ENCODE measurements at places on chromosomes 1 and 21.

DNA sequence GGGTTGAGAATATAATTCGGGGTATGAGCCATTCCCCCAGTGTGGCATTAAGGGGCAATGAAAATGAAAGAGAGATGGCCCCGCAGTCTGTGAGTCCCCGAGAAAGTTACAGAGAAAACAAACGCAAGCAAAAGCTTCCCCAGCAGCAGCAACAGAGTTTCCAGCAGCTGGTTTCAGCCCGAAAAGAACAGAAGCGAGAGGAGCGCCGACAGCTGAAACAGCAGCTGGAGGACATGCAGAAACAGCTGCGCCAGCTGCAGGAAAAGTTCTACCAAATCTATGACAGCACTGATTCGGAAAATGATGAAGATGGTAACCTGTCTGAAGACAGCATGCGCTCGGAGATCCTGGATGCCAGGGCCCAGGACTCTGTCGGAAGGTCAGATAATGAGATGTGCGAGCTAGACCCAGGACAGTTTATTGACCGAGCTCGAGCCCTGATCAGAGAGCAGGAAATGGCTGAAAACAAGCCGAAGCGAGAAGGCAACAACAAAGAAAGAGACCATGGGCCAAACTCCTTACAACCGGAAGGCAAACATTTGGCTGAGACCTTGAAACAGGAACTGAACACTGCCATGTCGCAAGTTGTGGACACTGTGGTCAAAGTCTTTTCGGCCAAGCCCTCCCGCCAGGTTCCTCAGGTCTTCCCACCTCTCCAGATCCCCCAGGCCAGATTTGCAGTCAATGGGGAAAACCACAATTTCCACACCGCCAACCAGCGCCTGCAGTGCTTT is 9.4 kb downstream of the PROX1 start:
- no peaks in the 10 kb centered on the region for H3K36me3 ChIP-seq
- no peak overlapping the region for H3K27ac ChIP-seq
- H3K4me1 ChIP-seq, result no peaks in the 10 kb centered on the region
- no peak for DNase-seq

DNA sequence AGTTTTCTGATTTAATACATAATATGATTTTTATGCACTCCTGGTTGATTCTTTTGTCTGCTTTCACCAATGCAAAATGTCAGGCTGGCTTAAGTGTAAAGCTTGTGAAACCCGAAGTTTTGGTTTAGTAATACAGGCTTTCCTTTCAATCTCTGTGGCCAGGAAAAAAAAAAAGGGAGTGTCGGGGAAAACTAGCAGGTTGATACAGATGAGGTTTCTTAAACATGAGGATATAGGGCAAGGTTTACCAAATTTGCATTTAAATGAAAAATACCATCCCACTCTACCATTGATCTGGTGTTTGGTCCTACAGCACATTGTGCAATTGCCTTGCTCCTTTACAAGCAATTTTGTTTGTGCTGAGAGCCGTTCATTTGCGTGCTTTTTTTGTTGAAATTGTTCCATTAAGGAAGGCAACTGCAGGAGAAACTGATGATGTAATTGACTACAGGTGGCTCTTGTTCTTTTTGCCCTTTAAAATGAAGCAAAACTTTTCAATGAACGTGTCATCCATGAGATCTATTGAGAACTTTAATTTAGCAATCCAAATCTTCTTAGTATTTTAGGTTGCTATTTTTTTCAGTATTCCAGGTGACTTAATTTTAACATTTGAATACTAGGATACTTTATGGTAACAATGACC is 22.7 kb downstream of the CLIC6 start:
- H3K4me1 ChIP-seq, result no peaks in the 10 kb centered on the region
- no peaks in the 10 kb centered on the region for H3K27me3 ChIP-seq
- DNase-seq, result no peak
- no peak overlapping the region for H3K27ac ChIP-seq

- H3K27me3 ChIP-seq, result no peaks in the 10 kb centered on the region
- H3K4me3 ChIP-seq, result no peak overlapping the region
- H3K27ac ChIP-seq, result peak overlapping the region; percentile 56
- H3K36me3 ChIP-seq, result no peaks in the 10 kb centered on the region
- peaks cover 6% of the 10 kb centered on the region for H3K4me1 ChIP-seq
Observed at GRCh38 chr1:25110036-25110435, 122.3 kb downstream of the SYF2 start.

DNA sequence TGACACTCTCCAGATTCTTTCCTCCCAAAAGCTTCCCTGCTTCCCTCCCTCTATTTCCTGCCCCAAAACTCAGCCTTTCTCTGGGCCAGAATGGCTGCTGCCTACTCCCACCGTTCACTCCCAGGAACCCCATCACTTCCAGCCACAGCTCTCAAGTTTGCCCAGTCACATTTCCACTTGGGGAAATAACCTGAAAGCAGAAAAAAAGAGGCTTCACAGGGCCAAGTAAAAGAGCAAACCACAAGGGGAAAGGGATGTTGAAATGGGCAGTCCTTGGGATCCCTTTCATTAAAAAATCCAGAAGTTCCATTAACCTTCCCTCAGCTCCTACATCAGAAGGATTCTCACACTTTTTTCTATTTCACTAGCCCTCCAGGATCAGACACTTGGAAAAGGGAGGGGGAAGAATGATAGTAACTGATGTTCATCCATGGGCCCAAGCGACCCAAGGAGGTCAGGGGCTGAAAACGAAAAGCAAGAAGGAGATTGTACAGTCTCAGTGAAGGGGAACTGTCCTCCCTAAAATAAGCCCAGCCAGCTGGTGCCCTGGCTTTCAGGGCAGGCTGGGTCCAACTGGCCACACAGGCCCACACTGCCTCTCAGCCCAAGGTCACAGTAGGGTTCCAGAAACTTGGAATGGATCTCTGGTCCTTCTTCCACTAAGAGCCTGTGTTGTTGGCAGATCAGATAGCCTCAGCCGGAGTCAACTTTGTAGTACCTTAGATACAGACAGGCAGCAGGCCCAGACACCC is 49.7 kb downstream of the DMAP1 start:
- H3K27ac ChIP-seq, result no peak overlapping the region
- no peak for DNase-seq
- no peaks in the 10 kb centered on the region for H3K4me1 ChIP-seq
- H3K36me3 ChIP-seq, result peaks cover 5% of the 10 kb centered on the region
- H3K4me3 ChIP-seq, result no peak overlapping the region

GRCh38 chr1:200518524-200518923 is 102.0 kb downstream of the KIF14 start:
- DNase-seq, result no peak
- no peaks in the 10 kb centered on the region for H3K36me3 ChIP-seq
- no peak overlapping the region for H3K27ac ChIP-seq
- no peaks in the 10 kb centered on the region for H3K27me3 ChIP-seq
- no peak overlapping the region for H3K4me3 ChIP-seq
- H3K4me1 ChIP-seq, result no peaks in the 10 kb centered on the region

DNA sequence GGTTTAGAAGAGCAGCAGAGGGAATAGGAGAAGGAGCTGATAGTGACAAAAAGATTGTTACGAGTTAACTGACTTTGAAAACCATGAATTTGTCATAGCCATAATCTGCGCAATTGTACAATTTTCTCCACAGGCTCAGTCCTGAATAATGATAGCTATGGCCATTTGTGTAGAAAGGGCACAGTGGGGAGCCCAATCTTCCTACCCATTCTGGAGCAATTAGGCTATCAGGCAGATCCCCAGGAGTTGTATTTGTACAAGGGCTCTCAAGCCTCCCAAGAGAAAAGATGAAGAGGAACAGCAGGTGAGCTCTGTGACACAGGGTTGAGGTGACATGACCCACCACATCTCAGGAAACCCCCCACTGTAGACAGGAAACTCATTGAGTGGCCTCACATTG is 42.1 kb upstream of the SAMD13 start:
- no peaks in the 10 kb centered on the region for H3K4me1 ChIP-seq
- no peaks in the 10 kb centered on the region for H3K27me3 ChIP-seq
- H3K36me3 ChIP-seq, result no peaks in the 10 kb centered on the region
- no peak overlapping the region for H3K4me3 ChIP-seq

GRCh38 chr1:234065794-234066447 is 161.4 kb downstream of the SLC35F3 start:
- peak; percentile 40 for DNase-seq
- H3K4me3 ChIP-seq, result no peak overlapping the region
- H3K27ac ChIP-seq, result no peak overlapping the region
- H3K27me3 ChIP-seq, result no peaks in the 10 kb centered on the region
- H3K4me1 ChIP-seq, result no peaks in the 10 kb centered on the region
- no peaks in the 10 kb centered on the region for H3K36me3 ChIP-seq

DNA sequence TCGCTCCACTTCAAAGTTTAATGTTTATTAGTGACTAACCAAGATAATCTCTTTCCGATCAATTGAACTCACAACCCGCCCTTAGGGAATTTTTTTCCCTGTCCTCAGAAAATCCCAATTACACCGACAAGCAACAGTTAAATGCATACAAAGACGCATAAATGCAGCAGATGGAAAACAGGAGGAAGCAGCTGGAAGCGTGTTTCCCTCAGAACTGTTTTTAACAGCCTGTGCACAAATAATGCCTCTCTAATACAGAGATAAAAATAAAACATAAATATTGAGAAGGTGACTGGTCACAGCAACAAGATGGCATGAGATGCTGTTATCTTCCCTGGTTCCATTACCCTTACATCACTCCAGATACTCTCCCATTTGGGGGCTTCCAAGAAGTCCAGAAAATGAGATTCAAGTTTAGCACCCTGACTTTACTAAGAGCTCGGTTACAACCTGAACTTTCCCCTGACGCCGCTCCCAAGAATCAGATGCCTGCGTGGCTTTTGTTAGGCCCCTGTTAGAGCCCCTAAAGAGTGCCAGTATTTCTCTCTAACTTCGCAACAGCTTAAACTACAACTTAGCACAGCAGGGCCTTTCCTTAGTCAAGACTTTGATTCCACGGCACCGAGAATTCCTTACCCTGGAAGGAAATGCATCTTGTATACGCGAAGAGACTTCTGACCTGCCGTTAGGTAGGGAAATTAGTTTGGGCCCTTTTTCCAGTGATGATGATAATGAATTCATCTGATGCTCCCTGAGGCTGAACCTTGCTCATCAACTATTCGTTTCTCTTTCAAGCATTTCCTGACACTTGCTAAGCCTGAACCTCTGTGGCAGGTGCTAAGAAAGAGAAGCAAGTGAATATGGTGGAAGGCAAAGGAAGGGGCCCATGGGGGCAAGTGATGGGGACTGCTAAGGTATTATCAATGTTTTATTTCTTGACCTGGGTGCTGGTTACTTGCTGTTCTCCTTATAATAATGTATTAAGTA is 137.7 kb upstream of the SMYD2 start:
- H3K4me3 ChIP-seq, result no peak overlapping the region
- no peaks in the 10 kb centered on the region for H3K27me3 ChIP-seq
- no peaks in the 10 kb centered on the region for H3K36me3 ChIP-seq
- no peaks in the 10 kb centered on the region for H3K4me1 ChIP-seq
- H3K27ac ChIP-seq, result no peak overlapping the region

DNA sequence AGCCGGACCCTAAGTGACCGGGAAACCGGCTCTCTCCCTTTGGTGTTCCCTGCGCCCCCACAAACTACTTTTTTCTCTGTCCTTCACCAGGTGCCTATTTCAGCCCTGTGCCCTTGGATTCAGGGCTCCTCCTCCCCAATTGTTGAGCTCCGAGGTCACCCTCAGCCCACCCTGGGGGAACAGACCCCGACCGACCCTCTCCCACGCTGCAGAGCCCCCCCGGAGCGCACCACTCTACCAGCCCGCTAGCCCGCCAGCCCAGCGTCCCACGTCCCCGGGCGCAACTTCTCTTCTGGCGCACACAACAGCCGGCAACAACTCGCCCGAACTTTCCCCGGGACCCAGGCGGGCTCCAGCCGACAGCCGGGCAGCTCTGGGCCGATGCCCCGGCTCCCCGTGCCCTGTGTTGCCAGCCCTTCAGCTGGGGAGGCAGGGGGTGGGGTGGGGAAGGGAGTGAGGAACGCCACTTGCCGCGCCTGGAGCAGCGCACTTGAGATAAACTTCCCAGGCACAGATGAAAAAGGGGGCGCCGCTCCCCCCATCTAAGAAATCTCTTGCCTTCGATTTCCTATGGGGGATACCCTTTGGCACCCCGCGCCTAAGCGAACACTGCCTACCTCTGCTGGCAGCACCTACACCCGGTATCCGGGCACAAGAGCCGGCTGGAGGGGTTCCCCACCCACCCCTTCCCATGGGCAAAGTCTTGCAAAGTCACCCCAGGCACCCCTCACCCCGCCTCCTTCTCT is 997 bp downstream of the CASZ1 start:
- DNase-seq, result no peak
- no peaks in the 10 kb centered on the region for H3K27me3 ChIP-seq
- H3K4me1 ChIP-seq, result no peaks in the 10 kb centered on the region
- H3K36me3 ChIP-seq, result no peaks in the 10 kb centered on the region
- H3K27ac ChIP-seq, result no peak overlapping the region

- no peak overlapping the region for H3K4me3 ChIP-seq
- peaks cover 23% of the 10 kb centered on the region for H3K4me1 ChIP-seq
- H3K36me3 ChIP-seq, result no peaks in the 10 kb centered on the region
- H3K27me3 ChIP-seq, result no peaks in the 10 kb centered on the region
- DNase-seq, result no peak
- no peak overlapping the region for H3K27ac ChIP-seq
Observed at GRCh38 chr1:2317230-2318065, 73.9 kb downstream of the MORN1 start.

DNA sequence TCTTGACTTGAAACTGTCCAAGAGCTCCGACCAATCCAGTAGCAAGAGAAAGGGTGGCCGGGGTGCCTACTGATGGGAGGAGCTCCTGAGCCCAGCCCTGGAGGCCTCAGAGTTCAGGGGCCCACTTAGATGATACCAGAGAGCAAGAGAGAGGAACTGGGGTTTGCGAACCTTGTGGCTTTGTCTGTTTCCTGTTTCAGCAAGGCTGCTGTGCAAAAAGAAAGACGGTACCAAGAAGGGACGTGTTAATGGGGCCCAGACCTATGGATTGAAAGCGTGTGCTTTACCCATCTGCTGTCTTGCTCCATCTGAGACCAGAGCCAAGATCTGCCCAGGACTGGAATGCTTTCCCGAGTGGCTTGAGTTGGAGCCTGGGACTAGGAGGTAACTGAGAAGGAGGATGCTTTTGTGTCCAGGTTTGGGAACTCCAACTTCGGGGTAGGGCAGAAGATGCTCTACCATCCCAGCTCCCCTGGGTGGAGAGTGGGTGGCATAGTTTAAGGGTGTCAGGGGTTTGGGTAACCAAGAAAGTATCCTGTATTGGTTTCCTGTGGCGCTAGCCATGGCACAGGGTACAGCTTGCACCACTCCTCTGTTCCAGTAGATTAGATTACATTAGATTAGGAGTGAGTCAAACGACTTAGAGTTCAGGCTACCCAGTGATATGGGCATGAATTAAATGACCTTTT is at the start of gene TRAF3IP3:
TRAF3IP3 (plus strand) TSS at position 128 of the 689 bp plus-strand sequence. CDS start 3,987 bp downstream, outside the sequence.
- H3K27me3 ChIP-seq, result no peaks in the 10 kb centered on the region
- H3K36me3 ChIP-seq, result peaks cover 30% of the 10 kb centered on the region
- peak; percentile 33 for DNase-seq
- peak within 1 kb of the TSS; percentile 83 for H3K27ac ChIP-seq

GRCh38 chr1:231512147-231512698 is 16.2 kb upstream of the TSNAX start:
- no peak overlapping the region for H3K27ac ChIP-seq
- no peaks in the 10 kb centered on the region for H3K36me3 ChIP-seq
- H3K27me3 ChIP-seq, result no peaks in the 10 kb centered on the region

GRCh38 chr1:41239988-41240610 is 2.0 kb downstream of the SCMH1 start:
- no peak overlapping the region for H3K27ac ChIP-seq
- H3K27me3 ChIP-seq, result no peaks in the 10 kb centered on the region
- DNase-seq, result peak; percentile 14
- no peaks in the 10 kb centered on the region for H3K36me3 ChIP-seq

All from naive thymus-derived CD4-positive, alpha-beta T cell (primary cell).